ENCODE measurements at places on chromosomes 7 and 10. TPM values are rescaled to one million over a fixed set of nuclear protein-coding genes. Genes with fewer than 3 reads are reported as not detected.
A peak's percentile ranks its signal among the peaks of the same experiment; 100 is the strongest.

DNA sequence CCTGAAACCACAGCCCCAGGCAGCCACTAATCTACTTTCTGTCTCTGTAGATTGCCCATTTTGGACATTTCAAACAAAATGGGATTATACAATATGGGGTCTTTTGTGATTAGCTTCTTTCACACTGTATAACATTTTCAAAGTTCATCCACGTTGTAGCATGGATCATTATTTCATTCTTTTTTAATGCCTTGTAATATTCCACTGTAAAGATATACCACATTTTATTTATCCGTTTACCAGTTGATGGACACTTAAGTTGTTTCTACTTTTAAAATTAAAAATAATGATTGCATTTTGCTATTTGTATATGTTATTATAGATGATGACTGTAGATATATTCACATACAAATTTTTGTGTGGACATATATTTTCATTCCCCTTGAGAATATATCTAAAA lies 60.7 kb downstream of the CUBN start:
- no peak overlapping the region for H3K4me3 ChIP-seq
- no peak for DNase-seq
- no peaks in the 10 kb centered on the region for H3K27me3 ChIP-seq
- H3K4me1 ChIP-seq: peaks cover 23% of the 10 kb centered on the region

GRCh38 chr7:22550514-22551030 lies 50.6 kb upstream of the STEAP1B start:
- H3K36me3 ChIP-seq: no peaks in the 10 kb centered on the region
- H3K27ac ChIP-seq: no peak overlapping the region
- peaks cover 12% of the 10 kb centered on the region for H3K4me1 ChIP-seq
- no peak for DNase-seq
- no peak overlapping the region for H3K4me3 ChIP-seq

DNA sequence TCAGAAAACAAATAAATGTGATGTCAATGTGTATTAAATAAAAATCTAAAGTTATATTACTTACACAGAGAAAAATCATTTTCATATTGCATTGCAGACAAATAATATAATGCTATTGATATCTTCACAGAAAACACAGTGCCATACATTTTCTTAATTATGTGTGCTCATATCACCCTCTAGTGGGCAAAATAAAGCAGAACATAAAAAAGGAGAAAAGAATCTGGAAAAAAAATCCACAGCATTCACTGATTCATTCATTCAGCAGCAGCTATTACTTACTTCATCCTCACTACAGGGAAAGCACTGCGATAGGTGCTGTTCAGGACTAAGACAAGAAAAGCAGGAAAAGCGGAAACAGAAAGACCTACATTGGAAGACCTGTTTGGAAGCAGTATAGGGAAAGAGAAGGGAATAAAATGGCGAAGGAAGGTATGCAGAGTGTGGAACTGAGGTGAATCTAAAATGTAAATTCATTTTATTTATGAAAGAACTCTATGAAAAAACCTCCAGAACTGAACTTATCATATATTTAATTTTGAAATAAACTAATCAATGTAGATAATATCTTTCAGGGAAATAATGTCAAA lies 73.2 kb downstream of the POT1 start:
- peaks cover 7% of the 10 kb centered on the region for H3K36me3 ChIP-seq
- no peak for DNase-seq
- H3K4me1 ChIP-seq: no peaks in the 10 kb centered on the region
- H3K27me3 ChIP-seq: no peaks in the 10 kb centered on the region
- no peak overlapping the region for H3K27ac ChIP-seq
- no peak overlapping the region for H3K4me3 ChIP-seq

- peak overlapping the region; percentile 17 for H3K27ac ChIP-seq
- no peak for DNase-seq
- no peaks in the 10 kb centered on the region for H3K36me3 ChIP-seq
- H3K27me3 ChIP-seq: no peaks in the 10 kb centered on the region
- H3K4me1 ChIP-seq: peaks cover 26% of the 10 kb centered on the region
These were observed 159.3 kb downstream of the ELMO1 start for GRCh38 chr7:37289367-37289766.

- peak overlapping the region; percentile 99 for H3K27ac ChIP-seq
- peaks cover 99% of the 10 kb centered on the region for H3K4me1 ChIP-seq
- H3K36me3 ChIP-seq: peaks cover 75% of the 10 kb centered on the region
- H3K27me3 ChIP-seq: no peaks in the 10 kb centered on the region
- no peak for DNase-seq
These were observed 58.3 kb downstream of the IKZF1 start for GRCh38 chr7:50362712-50363282.

FAM24A gene
- total RNA-seq: not detected

RET gene
- 0.29 TPM for total RNA-seq

All from activated T-cell treated with anti-CD3 and anti-CD28 coated beads, Interleukin-2, amount 50 U/mL, for 72 hours (primary cell).